T-helper 17 cell (primary cell): ENCODE measurements at places on chromosomes 1 and 21.

DNA sequence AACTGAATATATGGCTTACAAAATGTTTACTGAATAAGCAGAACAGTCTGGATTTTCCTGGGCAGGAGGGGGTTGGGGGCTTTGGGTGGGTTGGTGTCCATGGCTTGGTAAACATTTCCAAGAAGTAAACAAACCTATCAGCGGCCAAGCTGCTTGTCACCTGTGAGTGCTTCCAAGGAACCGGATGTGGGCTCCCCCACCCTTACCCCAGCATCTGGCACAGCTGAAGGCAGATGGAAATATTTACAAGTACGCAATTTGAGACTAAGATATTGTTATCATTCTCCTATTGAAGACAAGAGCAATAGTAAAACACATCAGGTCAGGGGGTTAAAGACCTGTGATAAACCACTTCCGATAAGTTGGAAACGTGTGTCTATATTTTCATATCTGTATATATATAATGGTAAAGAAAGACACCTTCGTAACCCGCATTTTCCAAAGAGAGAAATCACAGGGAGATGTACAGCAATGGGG is at the start of gene CLCA1:
Gene CLCA1, plus strand, starts transcription at position 427 of the 477 bp plus-strand sequence. Its CDS starts 45 bp downstream, at position 472.
- no peak for DNase-seq

- DNase-seq = no peak
Measured at GRCh38 chr1:219347376-219347775, 173.7 kb downstream of the LYPLAL1 start.

DNA sequence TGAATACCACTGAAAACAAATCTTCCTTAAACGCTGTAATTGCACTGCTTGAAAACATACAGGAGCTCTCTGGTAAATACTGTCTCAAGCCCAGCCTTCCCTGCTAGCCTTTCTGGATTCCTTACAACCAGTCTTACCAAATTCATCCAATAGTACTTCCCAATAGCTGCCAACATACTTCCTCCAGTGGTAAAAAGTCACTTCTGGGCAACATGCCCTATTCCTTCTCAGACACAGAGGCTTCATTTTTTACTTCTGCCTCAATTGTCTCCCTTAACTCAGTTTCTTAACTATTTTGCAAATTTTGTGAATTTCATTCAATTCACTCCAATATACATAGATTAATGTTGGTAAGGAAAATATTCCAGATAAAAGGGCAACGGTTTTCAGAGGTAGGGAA is 166.3 kb downstream of the TBX15 start:
- DNase-seq = no peak

DNA sequence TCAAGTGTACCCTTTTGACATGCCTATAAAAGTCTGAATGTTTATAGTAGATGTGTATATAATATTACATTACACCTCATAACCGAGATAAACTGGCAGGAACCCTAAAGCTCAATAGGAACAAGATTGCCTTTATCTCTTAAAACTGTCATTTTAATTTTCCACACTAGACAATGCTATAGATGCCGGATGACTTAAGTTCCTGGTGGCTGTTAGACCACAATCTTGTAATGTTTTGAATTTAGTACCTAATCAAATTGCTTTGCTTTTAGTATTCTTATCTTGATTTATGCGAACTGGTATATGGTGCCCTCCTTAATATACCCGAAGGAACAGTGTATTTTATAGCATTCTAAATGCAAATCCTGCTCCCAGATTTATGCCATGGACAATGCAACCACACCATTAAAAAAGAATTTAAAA is 1397.0 kb upstream of the ADGRL4 start:
- no peak for DNase-seq

DNA sequence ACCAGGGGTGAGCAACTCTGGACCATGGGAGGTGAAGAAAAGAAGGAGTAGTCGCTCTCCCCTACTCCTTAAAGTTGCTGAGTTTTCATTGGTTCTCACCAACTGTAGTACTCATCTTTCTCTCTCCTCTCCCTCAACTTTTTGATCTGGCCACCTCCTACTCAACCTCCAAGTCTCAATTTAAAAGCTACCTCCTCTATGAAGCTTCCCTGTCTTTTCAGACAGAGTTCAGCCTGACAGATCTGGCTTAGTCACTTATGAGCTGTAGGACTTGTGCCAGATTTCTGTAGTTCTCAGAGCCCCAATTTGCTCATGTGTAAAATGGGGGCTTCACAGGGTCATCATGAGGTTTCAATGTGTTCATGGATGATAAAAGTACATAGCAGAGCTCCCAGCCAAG is 34.5 kb upstream of the HTR1D start:
- no peak for DNase-seq

DNA sequence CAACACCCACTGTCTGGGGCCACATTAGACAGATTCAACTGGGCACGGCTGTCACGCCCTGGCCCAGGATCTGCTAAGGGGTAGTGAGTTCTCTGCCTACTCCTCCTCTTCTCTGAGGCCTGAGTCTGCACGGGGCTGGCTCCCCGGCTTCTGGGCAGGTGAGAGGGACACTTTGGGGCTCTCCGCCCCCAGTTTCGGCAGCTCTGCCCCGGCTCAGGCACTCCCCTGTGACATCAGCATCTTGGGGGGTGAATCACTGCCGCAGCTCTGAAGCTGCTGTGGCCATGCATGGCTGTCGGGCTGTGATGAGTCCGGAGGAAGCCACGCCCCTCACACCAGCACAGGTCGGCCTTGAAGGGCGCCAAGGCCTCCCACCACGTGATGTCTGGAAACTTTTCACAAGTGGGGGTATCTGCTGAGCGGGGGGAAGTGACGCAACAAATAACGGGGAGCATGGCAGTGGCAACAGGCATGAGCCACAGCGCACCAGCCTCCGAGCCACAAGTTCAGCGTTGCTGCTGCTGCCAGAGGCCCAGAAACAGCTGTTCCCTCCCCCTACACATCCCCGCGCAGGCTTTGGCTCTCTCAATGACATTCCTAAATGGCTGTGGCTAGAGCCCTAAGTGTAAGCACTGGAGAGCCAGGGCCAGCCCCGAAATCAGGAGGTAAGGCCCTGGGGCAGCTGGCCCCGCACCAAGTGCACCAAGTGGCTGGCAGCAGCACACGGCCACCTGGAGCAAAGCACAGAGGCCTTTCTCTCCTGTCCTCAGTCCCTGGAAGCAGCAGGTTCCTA is 26.3 kb downstream of the ZBTB17 start:
- peak; percentile 80 for DNase-seq

DNA sequence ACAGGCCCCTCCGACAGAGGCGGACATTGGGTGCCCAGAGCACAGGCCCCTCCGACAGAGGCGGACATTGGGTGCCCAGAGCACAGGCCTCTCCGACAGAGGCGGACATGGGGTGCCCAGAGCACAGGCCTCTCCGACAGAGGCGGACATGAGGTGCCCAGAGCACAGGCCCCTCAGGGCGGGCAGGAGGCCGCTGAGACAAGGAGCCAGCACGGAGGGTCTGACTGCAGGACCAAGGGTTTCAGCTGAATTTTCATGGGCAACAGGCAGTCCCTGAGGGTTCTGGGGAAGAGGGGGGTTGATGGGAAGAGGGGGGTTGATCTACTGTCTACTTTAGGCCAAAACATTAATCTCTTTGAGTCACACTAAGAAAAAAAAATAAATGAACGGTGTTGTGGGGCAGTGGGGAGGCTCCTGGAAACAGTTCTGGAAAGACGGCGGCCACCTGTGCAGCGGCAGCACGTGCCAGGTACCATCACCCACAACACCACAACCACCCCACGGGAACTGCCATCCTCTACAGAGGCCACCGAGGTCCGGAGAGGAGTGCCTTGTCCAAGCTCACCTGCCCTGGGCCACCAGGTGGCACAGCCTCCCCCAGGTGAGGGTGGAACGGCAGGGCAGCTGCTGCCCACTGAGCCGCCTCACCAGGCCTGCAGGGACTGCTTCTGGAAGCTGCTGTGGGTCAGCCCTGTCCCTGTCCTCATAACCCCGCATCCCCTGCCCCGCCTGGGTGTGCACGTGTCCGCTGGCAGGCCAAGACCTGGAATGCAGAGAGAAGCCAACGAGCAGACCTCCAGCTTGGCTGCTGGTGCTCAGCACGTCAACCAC is 20.5 kb downstream of the PRDM15 start:
- DNase-seq = no peak

GRCh38 chr1:241357366-241358340 is 648 bp upstream of the RGS7 start:
- DNase-seq = no peak

DNA sequence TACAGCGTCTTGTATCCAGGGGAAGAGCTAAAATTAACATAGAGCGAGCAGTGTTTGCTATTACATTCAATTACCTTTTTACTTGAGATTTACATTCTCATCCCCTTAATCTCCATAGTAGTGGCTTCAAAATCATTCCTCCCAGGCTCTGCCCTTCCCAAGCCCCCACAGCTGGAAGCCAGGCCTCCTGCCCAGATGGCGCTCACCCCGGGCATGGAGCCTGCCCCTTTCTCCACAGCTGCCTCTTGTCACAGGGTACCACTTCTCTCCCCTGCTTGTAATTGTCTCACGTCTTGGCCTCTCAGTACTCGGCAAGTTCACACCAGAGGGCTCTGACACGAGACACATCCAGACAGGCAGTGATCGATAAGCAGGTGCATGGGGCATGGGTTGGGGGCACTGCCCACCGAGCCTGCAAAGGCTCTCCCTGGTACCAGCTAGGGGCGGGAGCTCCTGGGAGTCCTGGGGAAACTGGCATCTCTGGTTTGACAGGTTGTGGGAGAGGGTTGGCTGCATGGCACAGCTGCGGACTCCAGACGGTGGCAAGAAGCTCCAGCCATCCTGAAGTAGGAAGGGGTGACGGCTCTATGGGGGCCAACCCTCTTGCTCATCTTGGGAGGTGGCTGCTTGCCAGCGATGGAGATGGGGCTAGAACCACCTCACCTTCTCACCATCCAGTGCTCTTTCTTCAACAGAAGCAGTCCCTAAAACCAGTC is 20.1 kb downstream of the CASZ1 start:
- DNase-seq = no peak

- no peak for DNase-seq
Measured at GRCh38 chr1:245432228-245432875, 277.6 kb downstream of the KIF26B start.

DNA sequence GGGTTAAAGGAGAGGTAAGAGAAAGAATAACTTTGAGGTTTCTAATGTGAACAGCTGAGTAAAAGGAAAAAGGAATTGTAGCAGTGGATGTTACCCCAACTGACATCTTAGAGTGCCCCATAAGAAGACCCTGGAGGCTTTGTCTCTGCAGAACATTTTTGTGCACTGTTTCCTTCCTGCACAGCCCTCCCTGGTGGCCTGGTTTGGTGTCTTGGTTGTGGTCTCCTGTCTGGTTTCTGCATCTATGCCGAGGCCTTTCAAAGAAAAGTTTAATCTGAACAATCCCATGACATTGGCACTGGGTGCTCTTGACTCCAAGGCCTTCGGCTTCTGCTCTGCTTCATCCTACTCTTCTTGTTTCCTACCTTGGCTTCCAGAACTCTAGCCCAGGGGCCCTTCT is 57.8 kb downstream of the RHOU start:
- DNase-seq = no peak

- no peak for DNase-seq
Measured at GRCh38 chr1:213466541-213466940, 415.5 kb downstream of the RPS6KC1 start.

DNA sequence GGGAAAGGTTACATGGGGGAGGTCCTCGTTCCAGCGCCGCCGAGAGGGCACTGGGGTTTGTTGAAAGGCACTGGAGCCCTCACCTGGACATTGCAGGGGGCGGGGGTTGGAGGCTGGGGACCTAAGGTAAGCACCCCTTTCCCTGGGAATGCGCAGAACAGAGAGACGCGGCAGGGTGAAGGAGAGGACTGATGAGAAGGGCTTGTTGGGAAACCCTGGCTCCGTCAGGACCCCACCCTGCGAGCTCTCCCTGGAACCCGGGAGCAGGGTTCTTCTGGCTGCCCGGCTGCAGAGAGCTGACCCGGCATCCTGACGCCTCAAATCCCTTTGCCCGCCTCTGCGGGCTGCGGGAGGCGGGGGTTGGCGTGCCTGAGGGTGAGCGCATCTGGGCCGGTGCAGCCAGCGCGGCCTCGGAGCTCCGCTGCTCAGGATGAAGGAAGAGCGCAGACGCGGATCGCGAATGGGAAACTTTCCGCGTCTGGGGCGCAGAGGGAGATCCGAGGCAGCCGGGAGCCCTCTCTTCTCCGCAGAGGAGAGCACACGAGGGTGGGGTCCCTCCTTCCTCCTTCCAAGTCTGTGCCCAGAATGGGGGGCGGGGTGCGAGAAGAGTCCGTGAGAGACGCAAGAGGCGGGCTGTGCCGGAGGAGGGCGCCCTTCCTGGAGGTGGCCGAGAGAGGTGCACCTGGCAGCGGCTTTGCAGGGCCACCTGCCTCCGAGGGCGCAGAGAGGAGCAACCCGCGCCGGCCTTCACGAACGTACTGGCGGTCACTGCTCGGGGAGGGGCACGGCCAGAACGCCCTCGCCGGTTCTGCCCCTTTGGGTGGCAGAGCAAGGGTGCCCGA is 2.4 kb downstream of the IGSF21 start:
- DNase-seq = no peak
